Right lobe of liver (tissue), 6 donors: ENCODE measurements at places on chromosomes 5 and 9. TPM values are rescaled to one million over a fixed set of nuclear protein-coding genes. Genes with fewer than 3 reads are reported as not detected.

DNA sequence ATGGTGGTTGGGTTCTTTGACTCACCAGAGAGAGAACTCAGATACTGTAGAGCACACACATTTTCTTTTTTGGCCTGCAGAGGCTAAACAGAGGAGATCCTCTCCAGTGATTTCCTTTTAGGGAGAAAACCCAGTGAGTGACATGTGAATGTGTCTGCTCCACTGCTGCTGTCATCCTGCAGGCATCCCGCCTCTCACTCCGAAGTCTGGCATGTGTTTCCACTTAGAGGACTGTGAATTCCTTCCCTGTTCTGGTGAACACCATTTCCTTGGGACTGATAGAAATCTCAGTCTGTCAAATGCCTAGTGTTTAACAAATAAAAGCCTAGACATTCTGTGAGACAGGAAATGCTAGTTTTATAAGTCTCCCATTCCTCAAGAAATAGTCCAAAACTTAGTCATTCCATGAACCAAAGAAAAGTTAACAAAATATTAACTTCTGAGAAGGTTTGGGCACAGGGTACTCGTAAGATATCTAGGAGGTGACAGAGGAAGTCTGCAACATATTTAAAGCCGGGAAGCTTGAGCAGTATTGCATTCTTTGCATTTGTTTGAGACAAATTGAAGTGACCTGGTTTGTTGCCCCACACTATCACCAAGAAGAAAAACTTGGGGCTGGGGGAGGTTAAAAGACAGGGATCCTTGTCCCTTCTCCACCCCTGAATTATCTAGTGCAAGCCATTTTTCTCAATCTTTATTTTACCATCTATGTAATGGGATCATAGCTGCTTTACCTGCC is 74.9 kb upstream of the NIPAL4 start:
- no peak for DNase-seq

DNA sequence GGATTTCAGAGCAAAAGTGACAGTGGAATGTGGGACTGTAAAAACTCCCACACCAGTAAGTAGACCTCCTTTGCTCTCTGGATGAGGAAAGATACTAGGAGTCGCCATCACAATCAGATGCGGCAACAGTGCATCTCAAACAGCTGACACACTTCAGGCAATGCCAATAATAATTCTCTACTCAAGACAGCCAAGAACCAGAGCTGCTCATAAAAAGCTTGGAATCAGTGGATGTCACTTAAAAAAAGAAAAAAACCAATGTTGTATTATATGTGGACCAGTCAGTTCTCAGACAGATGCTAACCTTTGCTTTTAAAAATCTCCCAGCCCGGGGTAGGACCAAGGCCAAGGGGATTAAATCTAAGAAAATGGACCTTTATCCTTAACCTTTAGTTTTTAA is 185.0 kb downstream of the GNA14 start:
- DNase-seq, result no peak

Gene FBXO4
- total RNA-seq, result 6.3 TPM

GRCh38 chr5:104241046-104241445 is 678.5 kb upstream of the NUDT12 start:
- no peak for DNase-seq

Gene CER1
- not detected for total RNA-seq

DNA sequence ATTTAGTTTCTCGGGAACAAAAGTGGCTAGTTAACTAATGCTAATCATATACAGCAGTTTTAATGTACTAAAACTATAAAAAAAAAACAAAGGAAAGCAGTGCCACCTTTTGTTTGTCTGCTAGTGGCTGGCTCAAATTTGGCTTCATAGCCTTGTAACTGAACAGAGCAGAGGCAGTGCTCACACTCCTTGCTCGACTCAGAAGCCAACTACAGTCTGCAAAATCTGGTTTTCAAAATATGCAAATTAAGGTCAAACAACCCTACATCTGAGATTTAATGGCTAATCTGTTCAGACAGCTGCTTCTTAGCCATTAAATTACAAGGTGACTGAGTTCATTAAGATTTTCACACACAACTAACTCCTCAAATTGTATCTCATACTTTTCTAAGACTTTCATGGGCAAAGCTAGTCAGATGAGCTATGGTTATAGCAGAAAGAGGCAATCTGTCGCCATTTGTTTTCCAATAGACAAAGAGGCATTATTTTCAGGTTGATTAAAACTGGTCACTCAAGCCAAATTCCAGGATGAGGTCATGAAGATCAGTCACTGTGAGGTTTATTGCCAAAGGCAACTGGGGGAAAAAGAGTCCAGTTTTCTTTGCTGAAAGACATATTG is 56.8 kb upstream of the EPB41L4A start:
- DNase-seq, result no peak

- no peak for DNase-seq
Measured at GRCh38 chr5:147635882-147636728, 126.2 kb upstream of the DPYSL3 start.

DNA sequence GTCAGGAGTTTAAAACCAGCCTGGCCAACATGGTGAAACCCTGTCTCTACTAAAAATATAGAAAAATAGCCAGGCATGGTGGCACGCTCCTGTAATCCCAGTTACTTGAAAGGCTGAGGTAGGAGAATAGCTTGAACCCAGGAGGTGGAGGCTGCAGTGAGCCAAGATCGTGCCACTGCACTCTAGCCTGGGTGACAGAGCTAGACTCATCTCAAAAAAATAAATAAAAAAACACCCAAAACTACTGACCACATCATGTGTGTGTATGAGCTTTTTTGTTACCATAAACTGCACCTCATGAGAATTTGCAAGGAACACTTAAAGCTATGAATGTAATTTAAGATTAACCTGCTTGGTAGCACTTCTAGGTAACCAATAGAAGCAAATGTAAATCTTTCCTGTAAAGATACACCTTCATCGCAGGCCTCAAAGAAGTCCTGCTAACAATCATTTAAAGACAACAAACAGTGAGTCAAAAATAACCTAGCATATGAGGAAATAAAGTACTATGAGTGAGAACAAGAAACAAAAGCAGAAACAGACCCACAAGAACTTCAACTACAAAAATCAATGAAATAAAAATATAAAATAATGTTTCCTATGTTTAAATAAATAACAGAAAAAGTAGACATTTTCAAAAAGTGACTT is 13.0 kb downstream of the SLC38A9 start:
- DNase-seq, result no peak

DNA sequence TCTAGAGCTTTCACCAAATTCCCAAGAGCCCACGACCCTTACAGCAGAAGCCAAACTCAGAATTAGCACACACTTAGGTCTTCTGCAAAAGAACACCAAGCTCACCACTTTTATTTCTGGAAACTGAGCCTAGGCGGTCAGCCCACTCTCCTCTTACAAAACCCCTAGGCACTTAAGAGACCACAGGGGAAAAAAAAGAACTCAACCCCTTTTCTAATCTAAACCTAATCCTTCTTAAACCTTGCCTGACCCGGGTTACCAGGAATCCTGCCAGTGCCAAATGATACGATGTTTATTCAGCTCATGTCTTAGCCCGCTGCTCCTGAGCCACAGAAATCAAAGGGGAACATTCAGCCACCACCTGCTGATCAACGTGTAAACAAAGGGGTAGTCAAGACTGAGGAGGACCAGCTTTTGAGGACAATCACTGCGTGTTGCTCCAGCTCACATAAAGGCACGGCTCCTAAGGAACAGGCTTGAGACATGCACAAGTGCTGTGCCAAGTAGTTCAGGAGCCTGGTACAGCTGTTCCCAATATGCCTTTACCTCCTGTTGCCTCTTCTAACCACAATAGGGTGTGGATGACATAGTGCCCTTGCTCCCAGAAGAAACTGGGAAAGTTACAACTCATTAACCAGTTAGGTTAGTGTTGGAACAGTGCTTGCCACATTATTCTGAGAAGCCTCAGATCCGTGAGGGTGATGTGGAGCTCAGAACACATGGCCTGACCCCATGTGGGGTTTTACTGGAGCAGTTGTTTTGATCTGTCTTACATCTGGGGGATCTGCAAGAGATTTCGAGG is 49.3 kb downstream of the ZFAND5 start:
- no peak for DNase-seq

GRCh38 chr5:18244309-18244708 is 610.0 kb downstream of the TAF11L14 start:
- no peak for DNase-seq

DNA sequence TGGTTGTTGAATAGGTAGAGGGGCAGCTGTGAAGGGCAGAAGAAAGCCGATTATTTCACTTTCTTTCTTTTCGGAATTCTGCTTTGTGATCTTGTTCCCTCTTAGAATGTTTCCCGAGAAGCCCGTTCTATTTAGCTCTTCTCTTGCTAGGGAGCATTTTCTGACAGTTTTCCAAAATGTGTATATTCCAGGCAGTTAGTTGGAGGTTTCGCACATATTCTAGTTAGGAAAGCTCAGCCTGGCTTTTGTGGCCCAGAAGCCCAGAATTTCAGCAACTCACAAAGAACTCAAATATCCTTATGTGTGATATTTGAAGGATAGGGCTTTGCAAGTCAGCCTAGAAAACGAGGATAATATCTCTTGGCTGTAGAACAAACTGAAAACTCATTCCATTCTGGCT is 461.0 kb upstream of the C9orf72 start:
- no peak for DNase-seq

GRCh38 chr9:99076483-99077171 is 28.3 kb upstream of the TGFBR1 start:
- no peak for DNase-seq

DNA sequence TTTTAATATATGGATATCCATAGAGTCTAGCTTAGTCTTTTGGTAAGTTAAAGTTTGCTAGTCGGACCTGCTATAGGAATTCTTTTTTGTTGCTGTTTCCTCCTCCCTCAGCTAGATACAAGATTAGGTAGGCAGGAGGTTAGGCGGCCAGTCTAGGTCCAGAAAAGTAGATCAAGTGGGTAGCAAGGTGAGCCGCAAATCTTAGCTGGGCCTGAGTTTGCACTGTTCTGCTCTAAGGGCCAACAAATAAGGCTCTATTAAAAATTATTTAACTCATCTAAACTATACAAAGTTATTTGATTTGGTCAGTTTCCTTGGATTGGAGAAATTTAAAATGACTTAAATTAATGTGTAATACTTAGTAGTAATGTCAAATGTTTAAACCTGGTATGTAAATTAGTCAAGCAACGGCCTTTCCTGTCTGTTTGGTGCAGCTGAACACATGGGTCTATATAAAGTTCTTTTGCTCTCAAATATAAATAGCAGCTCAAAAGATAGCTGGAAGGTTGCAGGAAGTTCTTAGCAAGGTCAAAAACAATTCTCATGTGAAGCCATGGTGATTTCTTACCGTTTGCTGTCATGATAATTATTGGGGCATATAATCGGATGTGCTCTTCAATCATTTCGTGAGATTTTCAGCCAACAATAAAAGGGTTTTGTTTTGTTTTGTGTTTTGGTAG is 72.0 kb downstream of the PRKACG start:
- DNase-seq, result no peak

Gene ANKRD34B
- total RNA-seq, result not detected

- DNase-seq, result no peak
Measured at GRCh38 chr5:73030995-73031394, 75.2 kb downstream of the FCHO2 start.

GRCh38 chr5:179870952-179871351 is 12.3 kb upstream of the MRNIP start:
- DNase-seq, result no peak

DNA sequence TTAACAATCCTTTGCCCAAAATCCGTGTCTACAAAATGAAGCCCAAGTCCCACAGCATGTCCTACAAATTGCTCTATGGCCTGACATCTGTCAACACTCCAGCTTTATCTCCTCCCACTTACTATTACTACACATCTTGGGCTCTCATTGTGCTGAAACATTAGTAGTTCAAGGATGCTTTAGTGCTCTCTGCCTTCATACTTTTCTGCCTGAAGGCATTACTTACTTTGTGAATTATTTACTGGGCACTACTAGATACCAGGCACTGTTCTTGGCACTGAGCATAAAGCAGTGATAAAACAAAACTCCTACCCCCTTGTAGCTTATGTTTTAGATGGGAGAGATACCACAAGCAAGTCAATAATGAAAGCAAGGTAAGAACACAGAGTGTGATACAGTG is 113.4 kb downstream of the TTLL11 start:
- no peak for DNase-seq

DNA sequence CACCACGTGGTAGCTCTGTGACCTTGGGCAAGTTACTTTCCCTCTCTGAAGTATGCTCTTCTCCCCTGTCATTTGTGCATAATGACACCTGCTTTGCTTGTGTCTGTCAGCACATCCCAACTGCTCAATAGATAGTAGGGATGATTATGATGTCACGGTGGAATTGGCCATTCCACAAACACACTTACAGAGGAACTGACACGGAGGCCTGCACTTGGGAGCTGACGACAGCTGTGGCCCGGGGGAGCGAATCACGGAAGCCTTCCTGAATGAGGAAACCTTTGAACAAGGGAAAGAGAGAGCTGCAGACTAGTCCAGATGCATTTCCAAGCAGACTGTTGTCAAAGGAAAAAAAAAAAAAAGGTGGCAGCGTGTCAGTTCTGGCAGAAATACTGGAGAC is 21.0 kb downstream of the TLX3 start:
- no peak for DNase-seq

DNA sequence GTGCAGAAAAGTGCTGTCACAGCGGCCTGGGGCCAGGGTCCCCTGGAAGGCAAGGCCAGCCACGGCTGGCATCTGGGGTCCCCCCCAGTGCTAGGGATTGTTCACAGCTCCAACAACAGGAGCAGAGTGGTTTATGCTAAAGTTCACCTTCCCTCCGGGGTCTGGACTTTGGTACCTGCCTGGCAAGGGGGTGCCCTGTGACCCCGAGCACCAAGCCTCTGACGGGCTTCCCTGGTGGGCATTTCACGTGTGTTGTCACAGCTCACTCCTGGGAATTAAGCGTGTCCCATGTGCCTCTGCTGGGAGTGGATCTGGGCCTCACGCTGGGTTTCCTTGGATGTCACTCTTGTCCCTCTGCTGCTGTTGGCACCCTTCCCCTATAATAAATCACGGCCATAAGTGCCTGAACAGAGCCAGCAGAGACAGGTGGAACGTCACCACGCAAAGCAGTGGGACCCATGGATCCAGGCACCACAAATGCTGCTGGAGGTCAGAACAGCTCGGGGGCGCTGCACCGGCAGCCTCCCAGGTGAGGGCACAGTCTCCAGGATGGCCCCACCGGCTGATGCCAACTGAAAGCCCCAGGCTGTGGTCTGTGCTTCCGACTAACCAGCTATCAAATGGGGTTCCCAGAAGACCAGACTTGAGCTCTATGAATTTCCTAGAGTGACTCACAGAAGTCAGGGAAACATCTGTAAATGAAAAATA is 17.8 kb upstream of the ZDHHC11 start:
- DNase-seq, result no peak

DNA sequence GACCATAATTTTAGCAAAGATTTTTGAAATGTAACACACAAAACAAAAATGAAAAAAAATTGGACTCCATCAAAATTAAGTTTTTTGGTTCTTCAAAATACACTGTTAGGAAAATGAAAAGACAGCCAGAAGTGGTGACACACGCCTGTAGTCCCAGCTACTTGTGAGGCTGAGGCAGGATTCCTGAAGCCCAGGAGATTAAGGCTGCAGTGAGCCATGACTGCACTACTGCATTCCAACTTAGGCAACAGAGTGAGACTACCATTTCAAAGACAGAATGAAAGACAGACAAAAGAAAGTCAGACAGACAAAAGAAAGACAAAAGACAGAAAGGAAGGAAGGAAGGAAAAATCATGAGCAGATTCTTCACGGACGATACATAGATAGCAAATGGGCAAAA is 7.5 kb downstream of the DIAPH1 start:
- DNase-seq, result no peak

Gene TRIM36
- 0.59 TPM for total RNA-seq

GRCh38 chr5:59473611-59474010 is 419.9 kb downstream of the PDE4D start:
- no peak for DNase-seq

- DNase-seq, result no peak
Measured at GRCh38 chr5:40414922-40415321, 264.8 kb upstream of the PTGER4 start.
